ENCODE measurements at places on chromosomes 7 and 10. TPM values are rescaled to one million over a fixed set of nuclear protein-coding genes. Genes with fewer than 3 reads are reported as not detected.
A peak's percentile ranks its signal among the peaks of the same experiment; 100 is the strongest.

GRCh38 chr10:99621454-99622251, 1.4 kb upstream of the SLC25A28 start:
- no peak for DNase-seq

DNA sequence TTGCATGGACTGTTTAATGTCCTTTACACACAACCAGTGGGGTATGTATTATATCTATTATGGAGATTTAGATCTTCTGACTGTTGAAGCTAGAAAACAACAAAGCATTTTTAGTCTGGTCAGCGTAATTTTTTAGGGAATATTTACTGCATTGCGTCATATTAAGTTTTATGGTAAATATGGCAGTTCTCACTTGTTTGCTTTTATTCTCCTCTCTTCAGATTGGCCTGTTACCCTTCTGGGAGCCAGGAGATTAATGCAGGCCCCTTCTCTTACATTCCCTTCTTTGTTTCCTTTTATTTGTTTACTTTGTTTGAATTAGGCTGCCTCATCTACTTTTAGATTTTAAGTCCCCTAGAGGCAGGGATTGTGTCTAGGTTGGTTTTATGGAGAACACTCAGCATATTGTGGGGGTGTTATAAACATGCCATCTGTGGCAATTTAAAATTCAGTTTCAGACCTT, 13.8 kb downstream of the UBE2D1 start:
- no peak for DNase-seq

DNA sequence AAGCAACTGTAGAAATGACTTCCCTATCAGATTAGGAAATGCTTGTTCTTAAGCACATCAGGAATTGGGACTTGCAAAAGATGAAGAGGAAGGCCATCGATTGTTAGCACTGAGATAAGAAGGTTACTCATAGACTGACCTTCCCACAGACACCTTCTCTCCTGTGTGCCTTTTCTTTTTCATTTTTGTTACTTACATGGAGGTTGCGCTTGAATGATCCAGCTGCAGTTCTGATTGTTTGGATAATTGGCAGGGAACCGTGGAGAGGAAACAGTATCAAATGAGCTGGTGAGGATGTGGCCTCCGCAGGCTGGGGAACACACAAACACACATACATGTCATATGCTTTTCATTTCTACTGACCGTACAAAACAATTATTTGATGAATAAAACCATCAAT, 134.9 kb upstream of the RSU1 start:
- DNase-seq: no peak

- DNase-seq: no peak
Measured at GRCh38 chr10:18369859-18370473, 229.7 kb downstream of the CACNB2 start.

FBXO24 gene
- 0.51 TPM for total RNA-seq

- peak; percentile 92 for DNase-seq
Measured at GRCh38 chr7:6446838-6447580, 745 bp downstream of the DAGLB start.

NUDCD3 gene
- 70.6 TPM for total RNA-seq

- no peak for DNase-seq
Measured at GRCh38 chr10:3287572-3288445, 115.2 kb upstream of the PITRM1 start.

SEMA3D gene
- total RNA-seq: 19.8 TPM

GRCh38 chr10:128633864-128634540, 507.8 kb upstream of the MKI67 start:
- DNase-seq: no peak

NRBF2 gene
- total RNA-seq: 15.8 TPM

- peak; percentile 74 for DNase-seq
Measured at GRCh38 chr10:43000651-43001426, 76.0 kb upstream of the RET start.

DNA sequence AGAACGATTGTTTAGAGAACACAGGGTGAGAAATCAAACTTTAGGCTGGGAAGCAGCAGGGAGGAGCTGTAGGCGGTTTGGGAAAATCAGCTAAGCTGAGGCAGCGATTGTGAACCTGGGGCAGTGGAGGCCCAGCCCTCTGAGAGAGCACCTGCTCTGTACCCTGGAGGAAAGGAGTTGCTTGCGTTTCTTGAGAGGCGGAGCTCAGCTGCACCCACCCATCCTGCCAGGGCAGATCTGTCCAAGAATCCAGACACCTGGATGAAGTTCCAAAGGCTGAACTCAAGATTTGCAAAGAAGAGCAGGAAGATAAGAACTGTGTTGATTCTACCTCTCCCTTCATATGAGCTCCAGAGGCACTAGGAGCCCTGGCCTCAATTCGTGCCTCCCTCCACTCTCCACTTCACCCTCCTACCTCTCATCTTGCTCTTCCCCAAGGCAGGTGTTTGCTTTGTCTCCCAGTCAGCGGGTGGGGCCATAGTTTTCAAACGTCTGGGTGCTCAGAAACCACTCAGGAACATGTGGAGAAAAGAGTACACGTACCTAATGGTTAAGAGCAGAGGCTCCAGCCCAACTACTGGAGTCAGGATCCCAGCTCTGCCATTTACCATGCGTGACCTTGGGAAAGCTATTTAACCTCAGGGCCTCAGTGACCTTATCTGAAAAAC, 21.5 kb upstream of the TMEM213 start:
- DNase-seq: no peak

DNA sequence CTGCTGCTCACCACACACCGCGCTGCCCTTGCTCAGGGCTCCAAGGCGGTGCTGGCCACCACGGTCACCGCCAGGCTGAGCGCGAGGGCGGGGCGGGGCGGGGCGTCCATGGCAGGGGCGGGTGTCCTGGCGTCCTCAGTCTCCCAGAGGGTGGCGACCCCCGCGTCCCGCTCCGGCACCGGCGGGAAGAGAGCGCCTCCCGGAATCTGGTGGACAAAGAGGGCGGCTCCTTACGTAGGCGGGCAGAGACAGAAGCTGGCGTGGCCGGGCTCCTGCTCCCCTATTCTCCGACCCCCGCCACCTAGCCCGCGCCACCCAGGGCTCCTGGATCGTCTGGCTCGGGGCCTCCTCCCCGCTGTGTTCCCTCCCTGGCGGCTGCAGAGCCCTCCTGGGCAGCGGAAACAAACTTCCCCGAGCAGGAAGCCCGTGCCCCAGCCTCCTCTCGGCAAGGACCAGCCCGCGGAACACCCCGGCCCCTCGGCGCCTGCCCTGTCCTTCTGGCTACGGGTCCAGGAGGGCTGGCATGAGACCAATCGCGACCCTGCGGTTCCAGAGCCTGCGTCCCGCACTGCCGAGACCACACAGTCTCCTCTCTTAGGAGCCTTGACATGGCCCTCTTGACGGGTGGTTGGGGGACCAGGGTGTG, 133.8 kb upstream of the ZNF92 start:
- DNase-seq: peak; percentile 80

SLC16A12 gene
- 0.51 TPM for total RNA-seq

EEPD1 gene
- 9.7 TPM for total RNA-seq

DNA sequence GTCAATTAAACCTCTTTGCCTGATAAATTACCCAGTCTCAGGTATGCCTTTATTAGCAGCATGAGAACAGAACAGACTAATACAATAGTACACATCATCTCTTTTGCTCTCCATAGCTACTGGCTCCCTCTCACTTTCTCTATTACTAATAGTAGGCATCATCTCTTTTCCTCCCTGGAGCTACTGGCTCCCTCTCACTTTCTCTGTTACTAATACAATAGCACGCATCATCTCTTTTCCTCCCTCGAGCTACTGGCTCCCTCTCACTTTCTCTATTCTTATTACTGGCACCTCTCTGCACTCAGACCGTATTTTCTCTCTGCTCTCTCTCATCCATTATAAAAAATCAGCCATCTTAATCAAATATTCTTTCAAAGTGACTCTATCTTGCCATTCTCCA, 37.1 kb downstream of the SLC25A13 start:
- DNase-seq: no peak

DNA sequence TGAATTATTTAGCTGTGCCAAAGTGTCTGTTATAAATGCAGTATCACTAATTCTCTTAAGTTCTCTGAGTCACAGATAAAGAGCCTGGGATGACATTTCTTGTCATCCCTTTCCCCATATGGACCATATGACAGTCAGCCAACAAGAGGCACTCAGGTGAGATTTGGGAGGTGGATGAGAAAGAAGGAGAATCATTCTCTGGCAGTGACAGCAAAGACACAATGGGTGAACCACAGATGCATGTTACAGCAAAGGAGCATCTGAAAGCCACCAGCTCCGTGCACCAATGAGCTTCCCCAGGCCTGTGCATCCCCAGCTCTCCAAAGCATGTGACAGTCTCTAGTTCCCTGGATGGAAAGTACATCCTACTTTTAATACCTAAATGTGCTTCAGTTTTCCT, 10.8 kb downstream of the GIMAP6 start:
- no peak for DNase-seq

DNA sequence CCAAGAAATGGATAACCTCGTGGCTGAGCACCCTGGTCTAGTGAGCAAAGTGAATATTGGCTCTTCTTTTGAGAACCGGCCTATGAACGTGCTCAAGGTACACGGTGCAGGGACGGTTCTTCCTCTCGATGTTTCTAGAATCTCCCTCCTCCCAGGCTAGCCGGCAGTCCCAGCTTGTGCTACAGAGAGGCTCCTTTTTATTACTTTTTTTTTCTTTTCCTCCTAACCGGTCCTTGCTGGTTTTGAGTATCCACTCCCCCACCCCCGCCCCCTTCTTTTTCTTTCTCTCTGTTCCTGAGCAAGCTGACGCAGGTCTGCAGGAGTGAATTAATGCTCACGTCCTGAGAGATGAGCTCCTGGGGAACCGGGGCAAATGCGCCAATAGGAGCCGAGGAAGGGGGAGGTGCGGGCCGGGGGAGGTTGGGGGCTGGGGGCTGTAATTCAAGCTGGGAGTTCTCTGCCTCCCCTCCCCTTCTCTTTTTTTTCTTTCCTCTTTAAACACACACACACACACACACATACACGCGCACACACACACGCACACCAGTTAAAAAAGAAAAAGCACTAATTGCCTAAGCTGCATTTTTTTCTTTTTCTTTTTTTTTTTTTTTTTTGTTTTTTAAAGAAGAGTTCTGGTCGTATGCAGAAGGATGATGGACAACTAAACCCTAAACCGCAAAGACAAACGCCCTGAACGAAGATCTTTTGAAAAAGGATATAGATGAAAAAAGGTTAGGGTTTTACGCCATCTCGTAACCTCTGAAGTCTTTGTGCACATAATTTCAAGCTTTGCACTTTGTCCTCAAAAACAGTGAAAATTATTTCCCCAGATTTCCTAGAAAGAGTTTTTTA, 6.6 kb downstream of the CPA2 start:
- no peak for DNase-seq

- DNase-seq: no peak
Measured at GRCh38 chr7:51349820-51350545, 33.4 kb upstream of the COBL start.

GPR158 gene
- 0.05 TPM for total RNA-seq

CALML3 gene
- total RNA-seq: not detected

DNA sequence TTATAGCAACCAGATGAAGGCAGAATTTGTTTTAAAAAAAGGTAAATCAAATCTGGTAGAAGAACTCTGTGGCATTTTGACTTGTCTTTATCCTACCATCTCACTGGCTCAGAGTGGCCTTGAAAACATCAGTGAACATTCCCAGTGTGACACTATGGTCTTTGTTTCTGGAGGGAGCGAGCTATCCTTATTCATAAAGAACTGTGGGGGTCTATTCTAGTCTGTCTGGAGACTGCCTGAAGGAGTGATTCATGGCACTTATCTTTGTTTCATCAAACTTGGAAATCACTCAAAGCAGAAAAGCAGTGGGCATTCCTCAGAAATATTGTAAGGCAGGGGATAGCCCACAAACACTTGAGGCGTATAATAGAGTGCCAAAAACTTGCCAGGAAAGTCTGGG, 719.1 kb downstream of the PCDH15 start:
- DNase-seq: no peak

SEMA3A gene
- total RNA-seq: 10.9 TPM

GRCh38 chr10:78700413-78700812, 368.4 kb upstream of the ZMIZ1 start:
- no peak for DNase-seq

DNA sequence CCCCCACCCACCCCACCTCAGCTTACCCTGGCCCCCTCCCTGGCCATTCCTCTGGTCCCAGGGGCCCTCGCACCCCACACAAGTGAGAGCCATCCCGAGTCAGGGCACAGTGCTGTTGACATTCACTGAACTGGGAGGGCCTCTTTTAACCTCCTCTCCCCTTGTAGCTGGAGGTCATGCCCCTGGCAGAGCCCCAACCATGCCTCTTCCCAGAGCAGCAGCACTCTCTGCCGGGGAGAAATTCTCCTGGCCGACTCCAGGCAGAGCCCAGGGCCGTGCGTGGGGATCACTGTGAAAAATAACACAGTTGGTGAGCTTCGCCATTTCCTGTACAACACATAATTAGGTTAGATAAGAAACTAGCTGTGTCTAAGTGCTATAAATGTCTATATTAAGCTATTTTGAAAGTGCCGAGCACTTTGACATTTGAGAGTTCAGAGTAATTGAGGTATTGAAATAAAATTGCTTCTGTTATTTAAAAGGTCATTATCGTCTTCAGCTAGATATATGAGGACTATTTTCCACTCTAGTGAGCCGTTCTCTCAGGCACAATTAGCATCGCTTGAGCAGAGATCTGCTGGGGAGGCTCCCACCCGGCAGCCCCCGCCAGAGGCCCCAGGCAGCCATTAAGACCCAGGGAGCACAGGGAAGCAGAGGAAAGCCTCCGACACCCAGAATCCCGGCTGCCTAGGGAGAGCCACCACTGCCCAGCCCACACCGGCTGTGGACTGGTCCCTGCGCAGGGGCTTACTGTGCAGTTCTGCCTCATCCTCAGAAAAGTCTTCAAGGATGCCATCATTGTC, 62.4 kb upstream of the LRRC18 start:
- no peak for DNase-seq

- peak; percentile 88 for DNase-seq
Measured at GRCh38 chr10:71547876-71548846, 151.4 kb downstream of the CDH23 start.

SKIDA1 gene
- total RNA-seq: 1.2 TPM

TIAL1 gene
- 78.8 TPM for total RNA-seq

DNA sequence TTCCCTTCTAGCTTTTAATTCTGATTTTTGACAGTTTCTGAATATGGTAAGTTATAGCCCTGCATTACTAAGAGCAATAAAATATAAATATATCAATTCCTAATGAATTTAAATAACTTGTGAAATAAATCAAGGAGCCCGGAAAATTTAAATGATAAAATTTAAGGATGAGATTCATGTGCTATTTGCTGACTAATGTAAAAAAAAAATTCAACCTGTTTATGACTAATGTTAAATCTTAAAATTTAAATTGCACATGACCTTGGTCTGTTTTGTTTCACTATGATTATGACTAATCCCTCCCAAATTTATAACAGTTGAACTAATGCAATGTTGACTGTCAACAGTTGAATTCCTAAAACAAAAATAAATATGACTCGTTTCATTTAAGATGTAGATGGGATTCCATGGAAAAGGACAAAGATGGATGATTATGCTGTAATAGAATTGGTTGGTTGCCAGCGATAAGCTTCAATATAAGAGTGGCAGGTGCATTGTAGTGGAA, 419.9 kb downstream of the NRG3 start:
- DNase-seq: no peak

- DNase-seq: no peak
Measured at GRCh38 chr7:123666492-123666891, 10.8 kb downstream of the LMOD2 start.

IGF2BP3 gene
- total RNA-seq: 0.48 TPM

Measured in posterior vena cava (tissue), 2 donors.